ENCODE measurements at places on chromosomes 11 and 22.
A peak's percentile ranks its signal among the peaks of the same experiment; 100 is the strongest.

GRCh38 chr22:36871669-36872081 is 10.9 kb downstream of the NCF4 start:
- no peak for DNase-seq

GRCh38 chr11:112968941-112969713 is 7.9 kb downstream of the NCAM1 start:
- no peak for DNase-seq

- no peak for DNase-seq
Measured at GRCh38 chr11:3074912-3075589, 17.8 kb upstream of the CARS1 start.

DNA sequence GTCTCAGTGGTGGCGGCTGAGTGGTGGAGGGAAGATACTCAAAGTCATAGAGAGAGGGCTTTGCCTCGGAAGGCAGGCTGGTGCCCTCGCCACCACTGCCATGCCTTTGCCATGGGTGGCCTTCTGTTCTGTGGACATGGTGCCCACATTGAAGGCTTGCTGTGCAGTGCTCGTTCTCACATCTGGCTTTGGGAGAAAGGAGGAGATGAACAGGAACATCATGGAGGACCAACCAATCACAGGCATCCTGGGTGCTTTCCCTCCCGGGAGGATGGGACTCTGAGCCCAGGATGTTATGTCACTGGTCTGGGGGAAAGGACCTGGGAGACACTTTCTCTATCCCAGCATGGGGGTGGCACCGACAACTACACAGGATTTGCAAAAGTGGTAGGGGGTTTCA is 82.3 kb upstream of the NARS2 start:
- no peak for DNase-seq

DNA sequence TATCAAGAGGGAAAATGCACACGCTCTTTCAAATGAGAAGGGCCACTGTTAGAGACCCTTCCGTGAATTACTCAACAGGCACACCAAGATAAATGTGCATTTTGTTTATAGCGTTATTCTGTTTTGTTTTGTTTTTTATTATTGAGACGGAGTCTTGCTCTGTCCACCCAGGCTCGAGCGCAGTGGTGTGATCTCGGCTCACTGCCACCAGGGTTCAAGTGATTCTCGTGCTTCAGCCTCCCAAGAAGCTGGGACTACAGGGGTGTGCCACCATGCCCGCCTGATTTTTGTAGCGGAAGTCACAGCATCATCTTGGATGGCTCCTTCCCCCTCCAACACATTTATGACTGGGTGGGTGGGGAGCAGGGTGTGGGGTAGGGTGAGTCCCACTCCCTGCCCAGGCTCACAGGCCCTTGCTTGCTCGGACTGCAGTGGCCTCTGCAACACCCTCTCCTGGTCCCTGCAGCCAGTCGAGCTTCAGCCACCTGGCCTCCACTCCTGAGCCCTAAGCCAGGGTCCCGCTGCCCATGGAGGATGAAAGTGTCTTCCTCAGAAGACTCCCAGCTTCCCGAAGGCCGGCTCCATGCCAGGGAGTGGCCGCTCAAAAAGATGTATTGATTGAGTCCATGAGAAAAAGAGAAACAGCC is 68.0 kb downstream of the RTL6 start:
- no peak for DNase-seq

DNA sequence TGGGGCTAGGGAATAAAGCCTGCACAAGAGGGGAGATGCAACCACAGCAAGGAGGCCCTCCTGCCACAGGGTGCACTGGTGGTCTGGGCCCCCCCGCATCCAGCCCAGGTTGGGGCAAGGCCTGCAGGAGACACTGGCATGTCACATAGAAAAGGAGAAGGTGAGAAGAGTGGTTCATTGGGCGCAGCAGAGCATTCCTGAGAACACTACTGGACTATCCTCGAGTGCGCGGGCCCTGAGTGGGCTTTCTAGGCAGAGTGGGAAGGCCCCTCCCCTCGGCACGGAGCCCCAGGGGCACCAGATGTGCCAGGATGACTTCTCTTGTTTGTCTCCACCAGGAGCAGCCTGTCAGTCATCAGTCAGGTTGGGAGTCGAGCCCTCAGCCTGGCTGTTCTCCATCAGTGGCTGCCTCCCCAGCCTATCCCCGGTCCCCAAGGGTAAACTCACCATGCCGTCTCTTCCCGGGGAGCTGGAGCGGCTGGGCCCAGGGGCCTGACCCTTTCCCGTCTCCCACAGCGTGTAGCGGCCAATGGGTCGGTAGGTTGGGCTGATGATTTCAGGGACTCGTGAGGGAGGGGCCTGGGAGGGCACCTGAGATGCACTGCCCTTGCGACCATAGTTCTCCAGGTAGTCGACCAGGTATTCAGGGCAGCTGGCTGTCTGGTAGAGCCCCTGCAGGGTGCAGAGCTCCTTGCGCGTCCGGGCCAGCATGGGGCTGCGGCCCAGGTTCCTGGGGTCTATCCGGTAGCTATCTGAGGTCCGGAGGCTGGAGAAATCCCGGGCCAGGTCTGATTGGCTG is 9.0 kb downstream of the USP2 start:
- DNase-seq: no peak

DNA sequence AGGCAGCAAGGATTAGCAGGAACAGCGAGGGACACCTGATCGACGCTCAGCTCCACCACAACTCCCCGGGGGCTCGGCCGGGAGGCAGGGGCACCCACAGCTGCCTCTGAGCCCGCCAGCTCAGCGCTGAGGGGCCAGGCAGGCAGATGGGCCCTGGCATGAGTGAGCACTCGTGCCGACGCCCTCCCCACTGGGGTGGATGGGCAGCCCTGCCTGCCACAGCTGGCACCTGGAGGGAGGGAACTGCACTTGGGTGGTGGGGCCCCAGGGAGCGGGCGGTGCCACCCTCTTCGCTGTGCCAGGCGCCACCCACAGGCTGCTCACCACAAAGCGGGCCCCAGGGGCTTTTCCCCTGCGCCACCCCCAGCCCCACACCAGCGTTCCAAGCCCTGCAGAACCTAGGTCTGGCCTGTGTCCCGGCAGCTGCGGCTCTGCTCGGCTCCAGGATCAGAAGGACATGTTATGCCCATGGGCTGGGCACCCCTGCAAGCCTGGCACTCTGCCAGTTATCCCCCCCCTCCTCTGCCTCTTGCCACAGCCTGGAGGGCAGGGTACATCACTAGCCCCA is 28.8 kb downstream of the WNT7B start:
- no peak for DNase-seq

GRCh38 chr11:45580399-45580798 is 85.0 kb downstream of the CHST1 start:
- DNase-seq: no peak

DNA sequence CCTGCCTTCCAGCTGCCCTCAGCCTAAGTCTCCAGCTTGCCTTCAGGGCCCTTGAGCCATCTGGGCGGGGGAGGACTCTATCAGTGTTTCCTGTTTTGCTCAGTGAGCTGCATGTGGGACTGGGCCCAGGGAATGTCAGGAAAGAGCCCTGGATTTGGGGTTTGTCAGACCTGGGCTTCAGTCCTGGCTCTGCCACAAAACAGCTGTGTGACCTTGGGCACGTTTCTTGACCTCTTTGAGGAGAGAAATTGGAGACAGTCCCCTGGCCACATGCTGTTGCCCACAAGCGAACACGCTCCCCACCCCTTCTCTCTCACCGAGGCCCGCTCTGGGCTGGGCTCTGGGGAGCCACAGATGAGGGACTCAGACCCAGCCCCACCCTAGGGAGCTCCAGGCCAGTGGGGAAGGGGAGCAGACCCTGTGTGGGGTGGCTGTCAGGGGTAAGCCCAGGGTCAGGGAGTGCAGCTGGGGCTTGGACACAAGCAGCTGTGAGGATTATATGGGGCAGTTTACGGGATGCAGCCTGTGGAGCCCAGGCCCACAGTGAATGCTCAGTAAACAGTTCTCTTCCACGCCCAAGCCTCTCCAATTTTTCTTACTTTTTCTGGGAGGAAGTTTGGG is 12.3 kb downstream of the MYO7A start:
- no peak for DNase-seq

GRCh38 chr11:103338621-103339484 is 229.6 kb downstream of the DYNC2H1 start:
- DNase-seq: no peak

GRCh38 chr11:90704510-90704909 is 481.7 kb upstream of the CHORDC1 start:
- DNase-seq: no peak

GRCh38 chr11:15557457-15558230 is 442.9 kb downstream of the INSC start:
- DNase-seq: no peak

- no peak for DNase-seq
Measured at GRCh38 chr22:46374663-46375474, 39.4 kb downstream of the TRMU start.

DNA sequence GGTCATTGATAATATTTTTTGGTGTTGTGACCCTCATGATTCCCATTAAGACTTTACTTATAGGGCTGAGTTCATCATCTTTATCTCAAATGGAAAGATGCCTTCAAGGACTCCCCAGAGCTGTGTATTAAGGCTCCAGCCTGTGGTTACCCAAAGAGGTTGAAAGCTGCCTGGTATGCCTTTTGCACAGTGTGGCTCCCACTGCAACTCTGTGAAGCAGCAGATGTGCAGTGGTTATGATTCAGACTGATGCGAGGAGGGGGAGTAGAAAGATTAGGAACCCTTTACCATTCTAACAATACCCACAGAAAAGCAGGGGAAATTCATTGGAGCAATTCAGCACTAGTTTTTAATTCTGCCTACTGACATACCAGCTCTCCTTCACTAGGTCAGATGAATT is 560.0 kb downstream of the INSC start:
- DNase-seq: no peak

GRCh38 chr11:110249066-110249465 is 47.3 kb downstream of the RDX start:
- DNase-seq: no peak

- no peak for DNase-seq
Measured at GRCh38 chr11:15558513-15559181, 443.9 kb downstream of the INSC start.

DNA sequence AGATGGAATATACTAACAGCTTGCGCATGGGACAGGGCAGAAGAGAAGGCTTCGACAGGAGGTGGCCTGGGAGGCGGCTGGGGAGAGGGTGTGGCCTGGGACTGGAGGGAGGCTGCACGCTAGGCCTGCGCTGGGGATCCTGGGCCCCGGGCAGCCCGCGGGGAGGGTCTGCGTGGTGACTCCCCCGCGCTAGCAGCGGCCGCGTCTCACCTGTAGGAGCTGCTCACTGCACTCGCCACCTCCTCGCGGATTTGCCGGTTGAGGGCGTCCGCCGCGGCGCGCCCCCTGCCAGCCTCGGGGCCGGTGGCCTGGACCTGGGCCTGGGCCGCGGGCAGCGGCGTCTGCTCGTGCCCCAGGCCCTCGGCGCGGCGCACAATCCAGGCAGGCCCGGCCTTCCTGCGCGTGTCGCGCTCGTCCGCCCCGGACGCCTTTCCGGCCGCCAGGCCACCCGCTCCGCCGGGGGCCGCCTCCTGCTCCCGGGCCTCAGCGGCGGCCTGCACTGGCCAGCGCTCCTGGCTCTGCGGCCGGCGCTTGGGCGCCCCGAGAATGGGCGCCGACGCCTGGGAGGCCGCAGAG is 1.5 kb downstream of the MAP6 start:
- DNase-seq: no peak

DNA sequence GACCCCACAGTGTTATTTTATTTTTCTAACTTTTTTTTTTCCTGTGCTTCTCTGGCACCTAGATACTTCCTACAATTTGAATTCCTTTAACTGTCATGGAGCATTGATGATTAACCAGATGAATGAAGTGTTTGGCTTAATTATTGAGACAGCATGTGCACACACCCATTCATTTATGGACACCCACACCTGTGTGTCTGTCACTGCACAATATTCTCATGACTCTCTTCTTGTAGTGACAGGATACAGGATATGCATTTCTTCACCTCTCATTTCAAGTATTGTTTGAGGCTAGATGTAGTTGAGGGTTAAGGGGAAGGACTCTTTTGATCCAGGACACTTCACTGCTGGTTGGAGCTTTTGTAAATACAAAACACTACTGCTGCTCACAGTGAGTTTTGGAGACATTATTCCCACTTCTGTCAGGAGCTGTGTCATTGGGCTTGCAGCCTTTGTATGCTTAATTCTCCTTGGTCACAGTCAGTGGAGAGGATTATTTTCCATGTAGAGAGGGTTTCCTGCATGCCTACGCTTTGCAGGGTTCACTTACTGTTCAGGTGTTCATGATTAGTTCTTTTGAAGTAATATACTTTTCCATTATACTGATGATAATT is 33.5 kb downstream of the SPECC1L start:
- DNase-seq: no peak

GRCh38 chr11:62399878-62400266 is 19.0 kb upstream of the SCGB1A1 start:
- no peak for DNase-seq

DNA sequence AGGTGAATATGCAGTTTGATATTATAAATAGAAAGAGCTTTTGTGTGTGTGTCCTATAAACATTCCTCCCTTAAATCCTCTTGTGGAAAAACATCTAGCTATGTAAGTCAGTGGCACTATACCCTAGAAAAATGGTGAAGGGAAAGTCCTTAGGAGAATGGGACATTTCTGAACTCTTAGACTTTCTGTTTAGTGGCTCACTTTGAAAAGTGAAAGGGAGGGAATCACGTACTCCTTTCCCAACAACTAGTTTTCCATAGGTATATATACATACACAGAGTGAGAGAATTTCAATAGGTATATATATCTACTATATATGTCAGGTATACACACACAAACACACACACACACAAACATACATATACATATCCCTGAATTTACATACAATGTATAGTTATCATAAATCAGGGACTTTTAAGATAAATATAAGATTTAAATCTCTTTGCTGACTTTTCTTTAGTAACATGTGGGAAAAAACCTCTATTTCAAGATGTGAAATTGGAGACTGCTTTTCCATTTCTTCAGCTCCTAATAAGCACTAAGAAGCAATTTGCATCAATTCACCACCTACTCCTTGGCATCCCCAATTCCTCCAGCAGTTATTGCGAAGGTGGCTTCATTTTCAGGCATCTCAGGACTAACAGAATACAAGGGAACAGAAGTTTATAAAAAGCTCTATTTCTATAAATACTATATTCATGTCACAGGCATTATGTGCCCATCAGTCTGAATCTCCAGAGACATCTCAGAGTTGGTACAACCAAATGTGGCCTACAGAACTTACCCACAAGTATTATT is 13.5 kb upstream of the DDX17 start:
- no peak for DNase-seq

GRCh38 chr11:20873054-20873453 is 203.7 kb downstream of the NELL1 start:
- DNase-seq: peak; percentile 17

GRCh38 chr11:93648158-93648557 is 13.3 kb upstream of the CEP295 start:
- peak; percentile 1 for DNase-seq
